Stimulated activated CD8-positive, alpha-beta memory T cell treated with anti-CD3 and anti-CD28 coated beads, Interleukin-12 subunit alpha, Interleukin-12 subunit beta, amount 100 ng/mL, for 1 hour (primary cell): ENCODE measurements at places on chromosomes 13 and 19.

GRCh38 chr19:49472936-49473335 is 1.1 kb upstream of the FLT3LG start:
- no peak for DNase-seq

- DNase-seq, result no peak
Measured at GRCh38 chr13:27774651-27775050, 17.6 kb upstream of the GSX1 start.

GRCh38 chr19:51607077-51607476 is 23.1 kb downstream of the SIGLEC5 start:
- DNase-seq, result no peak

DNA sequence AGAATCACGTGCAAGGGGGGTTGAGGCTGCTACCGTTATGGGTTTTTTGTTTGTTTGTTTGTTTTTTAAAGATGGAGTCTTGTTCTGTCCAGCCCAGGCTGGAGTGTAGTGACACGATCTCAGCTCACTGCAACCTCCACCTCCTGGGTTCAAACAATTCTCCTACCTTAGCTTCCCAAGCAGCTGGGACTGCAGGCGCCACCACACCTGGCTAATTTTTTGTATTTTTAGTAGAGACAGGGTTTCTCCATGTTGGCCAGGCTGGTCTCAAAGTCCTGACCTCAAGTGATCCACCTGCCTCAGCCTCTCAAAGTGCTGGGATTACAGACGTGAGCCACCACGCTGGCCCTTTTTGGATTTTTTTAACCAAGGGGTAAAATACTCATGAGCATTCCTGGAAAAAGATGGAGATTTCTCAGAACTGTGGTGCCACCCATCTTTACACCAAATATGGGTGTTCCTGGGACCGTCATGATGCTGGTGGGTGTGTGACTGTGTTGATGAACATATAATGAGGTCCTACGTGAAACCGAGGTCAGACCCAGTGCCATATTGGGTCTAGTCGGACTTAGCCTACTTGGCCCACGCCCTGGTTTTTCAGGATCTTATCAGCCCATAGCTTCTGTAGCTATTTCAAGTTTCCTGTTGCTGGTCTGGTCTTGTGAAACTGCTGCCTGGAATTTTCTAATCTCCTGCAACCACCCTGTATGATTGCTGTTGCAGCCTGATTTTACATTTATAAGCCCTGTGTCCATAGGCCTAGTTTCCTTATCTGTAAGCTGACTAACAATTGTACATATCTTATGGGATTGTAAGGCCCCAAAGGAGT is 6.2 kb downstream of the PPP1R15A start:
- no peak for DNase-seq

- DNase-seq, result no peak
Measured at GRCh38 chr13:21852043-21852442, 181.2 kb downstream of the FGF9 start.

GRCh38 chr13:113448885-113449692 is 4.2 kb downstream of the ADPRHL1 start:
- DNase-seq, result peak; percentile 3

- no peak for DNase-seq
Measured at GRCh38 chr19:8126008-8126407, 23.4 kb downstream of the FBN3 start.

DNA sequence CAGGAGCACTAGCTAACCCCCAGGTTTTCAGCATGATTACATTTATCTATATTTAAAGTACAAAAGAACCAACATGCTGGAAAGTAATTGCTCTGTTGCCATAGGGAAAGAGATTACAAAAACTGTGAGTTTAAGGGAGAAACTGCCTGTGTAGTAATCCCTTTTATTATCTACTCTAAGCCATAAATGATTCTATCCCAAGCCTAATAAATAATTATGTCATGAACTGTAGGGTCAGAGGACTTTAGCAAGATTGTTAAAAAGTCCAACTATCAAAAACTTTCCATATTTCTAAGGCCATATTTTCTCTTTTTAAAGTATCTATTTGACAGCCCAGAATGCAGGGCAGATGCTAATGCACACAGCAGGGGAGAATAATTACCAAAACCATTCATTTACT is 573.8 kb upstream of the MIR17HG start:
- no peak for DNase-seq
